K562 (cell line): ENCODE measurements at places on chromosomes 6 and 20.

- no peak for DNase-seq
Measured at GRCh38 chr6:131958095-131958494, 6.9 kb upstream of the CCN2 start.

DNA sequence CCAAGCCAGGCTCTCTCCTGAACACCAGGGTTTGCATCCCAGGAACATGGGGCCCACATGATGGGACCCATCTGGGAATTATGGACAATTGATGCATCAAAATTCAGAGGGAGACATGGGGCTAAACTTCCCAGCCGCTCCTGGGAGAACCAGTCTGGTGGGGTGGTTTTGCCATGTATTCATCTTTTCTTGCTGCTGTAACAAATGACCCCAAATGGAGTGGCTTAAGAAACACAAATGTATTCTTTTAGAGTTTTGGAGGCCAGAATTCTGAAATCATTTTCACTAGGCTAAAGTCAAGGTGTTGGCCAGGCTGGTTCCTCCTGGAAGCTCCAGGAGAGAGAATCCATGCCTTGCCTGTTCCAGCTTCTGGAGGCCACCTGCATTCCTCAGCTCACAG is 6.5 kb downstream of the SLC13A3 start:
- DNase-seq, result no peak

DNA sequence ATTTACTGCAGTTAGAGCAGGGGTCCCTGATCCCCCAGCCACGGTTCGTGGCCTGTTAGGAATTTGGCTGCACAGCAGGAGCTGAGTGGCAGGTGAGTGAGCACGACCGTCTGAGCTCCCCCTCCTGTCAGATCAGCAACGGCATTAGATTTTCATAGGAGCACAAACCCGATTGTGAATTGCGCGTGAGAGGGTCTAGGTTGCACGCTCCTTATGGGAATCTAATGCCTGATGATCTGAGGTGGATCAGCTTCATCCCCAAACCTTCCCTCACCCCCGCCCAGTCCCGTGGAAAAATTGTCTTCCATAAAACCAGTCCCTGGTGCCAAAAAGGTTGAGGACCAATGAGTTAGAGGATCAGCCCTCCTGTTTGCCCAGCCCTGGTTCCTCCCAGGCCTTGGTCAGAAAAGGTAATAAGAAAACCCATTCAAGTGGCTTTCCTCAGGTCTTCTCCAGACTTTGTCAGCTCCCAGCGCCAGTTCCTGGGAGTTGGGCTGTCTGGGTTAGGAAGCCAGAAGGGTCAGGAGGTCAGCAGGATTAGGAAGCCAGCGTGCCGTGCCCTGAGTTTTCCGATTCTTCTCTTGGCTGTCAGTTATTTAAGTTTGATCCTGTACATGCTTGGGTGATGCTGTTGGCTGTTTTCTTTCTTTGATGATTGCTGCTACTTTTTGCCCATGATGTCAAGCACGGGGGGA is 139.9 kb upstream of the PMEPA1 start:
- no peak for DNase-seq

GRCh38 chr6:138546733-138547185 is 47.5 kb upstream of the NHSL1 start:
- no peak for DNase-seq
